Activated CD4-positive, CD25-positive, alpha-beta regulatory T cell (primary cell): ENCODE measurements at places on chromosomes 11 and 22.

- no peak for DNase-seq
Measured at GRCh38 chr11:112017538-112017937, 7.7 kb upstream of the DLAT start.

DNA sequence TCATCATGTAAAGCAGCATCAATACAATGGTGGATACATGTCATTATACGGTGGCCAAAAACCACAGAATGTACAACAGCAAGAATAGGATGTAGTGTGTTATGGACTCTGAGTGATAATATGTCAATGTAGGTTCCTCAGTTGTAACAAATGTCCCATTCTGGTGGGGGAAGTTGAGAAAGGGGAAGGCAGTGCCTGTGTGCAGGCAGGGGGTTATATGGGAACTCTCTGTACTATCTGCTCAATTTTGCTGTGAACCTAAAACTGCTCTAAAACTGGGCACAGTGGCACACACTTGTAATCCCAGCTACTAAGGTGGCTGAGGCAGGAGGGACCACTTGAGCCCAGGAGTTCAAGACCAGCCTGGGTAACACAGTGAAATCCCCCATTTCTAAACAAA lies 5.9 kb downstream of the CHKA start:
- no peak for DNase-seq

GRCh38 chr11:121389651-121390050 lies 62.5 kb upstream of the SORL1 start:
- DNase-seq, result no peak

DNA sequence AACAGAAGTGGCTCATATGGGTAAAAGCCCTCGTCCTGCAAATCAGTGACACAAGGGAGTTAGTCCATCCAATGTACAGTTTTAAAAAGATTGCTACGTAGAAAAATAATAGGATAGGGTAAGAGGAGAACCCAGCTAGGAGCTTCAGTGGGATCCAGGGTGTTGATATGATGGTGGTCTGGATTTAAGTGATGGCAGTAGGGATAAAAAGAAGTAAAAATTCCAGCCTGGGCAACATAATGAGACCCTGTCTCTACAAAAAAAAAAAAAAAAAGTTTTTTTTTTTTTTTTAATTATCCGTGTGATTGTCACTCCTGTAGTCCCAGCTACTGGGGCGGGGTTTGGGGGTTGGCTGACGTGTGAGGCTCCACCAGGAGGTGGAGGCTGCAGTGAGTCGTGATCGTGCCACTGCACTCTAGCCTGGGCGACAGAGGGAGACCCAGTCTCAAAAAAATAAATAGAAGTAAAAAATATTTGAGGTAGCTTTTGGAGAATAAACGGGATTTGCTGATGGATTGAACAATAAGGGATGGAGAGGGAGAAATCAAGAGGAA lies 7.0 kb upstream of the L3MBTL2 start:
- DNase-seq, result no peak

GRCh38 chr11:84890676-84891075 lies 736.5 kb downstream of the DLG2 start:
- no peak for DNase-seq

GRCh38 chr11:1777737-1778136 lies 14.0 kb upstream of the CTSD start:
- no peak for DNase-seq

DNA sequence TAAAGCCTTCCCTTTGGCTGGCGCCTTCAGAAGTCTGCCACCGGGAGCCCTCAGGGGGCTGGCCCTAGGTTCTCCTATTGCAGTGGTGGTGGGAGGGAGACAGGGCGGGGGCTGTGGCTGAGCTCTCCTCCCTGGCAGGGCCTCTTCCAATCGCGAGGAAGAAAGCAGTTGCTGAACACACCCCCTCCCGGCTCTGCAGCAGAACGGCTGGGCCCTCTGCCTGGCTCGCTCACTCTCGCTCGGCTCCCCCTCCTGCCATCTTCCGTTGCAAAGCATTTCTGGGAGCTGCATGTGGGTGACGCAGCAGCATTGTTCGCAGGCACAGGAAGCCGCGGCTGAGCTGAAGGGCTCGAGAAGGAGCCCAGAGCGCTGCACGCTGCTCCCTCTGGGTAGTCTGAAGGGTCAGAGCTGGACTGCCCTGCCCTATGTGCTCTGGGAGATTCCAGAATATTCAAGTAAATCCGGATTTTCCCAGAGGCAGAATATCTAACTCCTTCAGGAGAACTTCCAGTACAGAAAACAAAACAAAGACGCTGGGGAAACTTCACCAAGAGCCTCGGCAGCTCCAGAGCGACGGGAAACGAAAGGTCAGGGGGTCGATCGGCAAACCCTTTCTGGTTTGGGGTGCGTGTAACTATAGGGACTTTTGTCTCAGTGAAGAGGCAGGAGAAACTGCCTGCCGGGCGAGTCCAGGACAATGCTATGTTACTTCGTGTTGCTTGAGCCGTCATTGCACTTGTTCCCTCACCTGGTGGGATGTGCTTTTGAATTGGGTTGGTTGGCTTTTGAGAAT lies 26.3 kb upstream of the GRK2 start:
- DNase-seq, result peak; percentile 89

GRCh38 chr22:26825960-26826935 lies 168.9 kb downstream of the MIAT start:
- DNase-seq, result no peak

DNA sequence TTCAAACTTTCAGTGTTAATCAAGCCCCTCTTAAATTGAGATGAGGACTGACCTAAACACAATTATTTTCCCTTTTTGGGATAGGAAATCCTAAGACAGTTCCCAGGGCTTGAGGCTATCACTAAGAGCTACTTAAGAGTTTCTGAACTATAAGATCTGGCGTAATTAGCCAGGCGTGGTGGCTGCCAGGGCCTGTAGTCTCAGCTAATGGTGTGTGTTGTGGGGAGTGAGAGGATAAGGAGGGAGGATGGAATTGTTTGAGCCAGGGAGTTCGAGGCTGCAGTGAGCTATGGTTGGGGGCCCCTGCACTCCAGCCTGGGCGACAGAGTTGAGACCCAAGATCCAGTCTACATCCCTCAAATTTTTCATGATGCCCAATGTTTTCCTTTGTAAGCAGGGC lies 23.5 kb upstream of the EXPH5 start:
- DNase-seq, result no peak

DNA sequence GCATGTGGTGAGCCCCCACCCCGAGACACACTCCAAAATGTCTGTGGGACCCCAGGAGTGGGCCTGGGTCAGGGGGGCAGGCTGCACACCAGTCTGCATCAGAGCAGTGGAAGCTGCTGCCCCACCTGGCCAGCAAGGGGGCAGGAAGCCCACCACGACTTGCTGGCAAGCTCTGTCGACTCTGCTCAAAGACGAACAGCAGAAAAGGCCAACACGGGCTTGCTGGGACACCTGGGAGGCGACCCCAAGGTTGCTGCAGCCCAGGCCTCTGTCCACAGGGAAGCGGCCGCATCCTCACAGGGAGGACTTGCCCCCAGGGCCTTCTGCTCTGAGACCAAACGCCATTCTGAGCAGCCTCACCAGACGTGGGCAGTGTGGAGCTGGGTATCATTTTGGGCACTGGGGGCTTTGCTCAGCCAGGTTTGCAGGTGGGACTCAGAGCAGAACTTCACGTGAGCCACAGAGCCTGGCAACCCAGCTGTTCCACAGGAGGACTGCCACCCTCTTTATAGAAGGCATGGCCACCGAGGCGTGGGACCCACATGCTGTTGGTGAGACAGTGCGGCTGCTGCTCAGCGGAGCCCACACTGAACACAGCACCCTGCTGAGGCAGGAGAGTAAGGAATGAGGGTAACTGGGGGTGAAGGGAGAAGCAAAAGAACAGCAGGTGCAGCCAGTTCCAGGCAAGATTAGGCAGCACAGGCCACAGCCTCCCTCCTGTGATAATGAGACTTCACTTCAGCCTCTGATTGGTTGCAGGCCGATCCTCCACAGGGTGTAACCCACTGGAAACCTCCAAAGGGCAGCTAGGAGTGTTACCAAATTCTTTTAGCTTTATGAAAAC lies 11.0 kb downstream of the IL17REL start:
- DNase-seq, result no peak

- no peak for DNase-seq
Measured at GRCh38 chr11:15670520-15671070, 555.9 kb downstream of the INSC start.

GRCh38 chr11:17839450-17839849 lies 104.9 kb downstream of the KCNC1 start:
- DNase-seq, result no peak

- DNase-seq, result no peak
Measured at GRCh38 chr22:49663311-49663711, 164.4 kb downstream of the BRD1 start.

- no peak for DNase-seq
Measured at GRCh38 chr22:50408311-50408710, 65.2 kb downstream of the PPP6R2 start.

- DNase-seq, result no peak
Measured at GRCh38 chr11:108694846-108695245, 30.0 kb downstream of the DDX10 start.

GRCh38 chr11:63622323-63622722 lies 8.1 kb upstream of the PLAAT3 start:
- no peak for DNase-seq

DNA sequence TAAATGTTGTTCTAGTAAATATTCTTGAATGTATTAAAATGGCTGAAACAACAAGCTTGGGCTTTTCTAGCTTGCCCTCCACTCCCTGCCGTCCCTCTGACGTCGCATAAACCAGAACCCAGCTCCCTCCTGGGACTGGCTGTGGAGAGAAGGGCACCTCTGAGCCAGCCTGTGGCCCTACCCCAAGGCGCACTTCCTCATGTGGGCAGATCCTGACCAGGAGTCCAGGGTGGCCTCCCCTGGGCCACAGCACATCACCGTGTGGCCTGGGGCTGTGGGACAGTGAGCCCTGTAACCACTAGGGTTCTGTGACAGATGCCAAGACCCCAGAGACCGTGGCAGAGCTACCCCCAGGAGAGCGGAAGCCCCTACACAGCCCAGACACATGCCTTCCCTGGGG lies 10.2 kb upstream of the ADORA2A start:
- no peak for DNase-seq

- no peak for DNase-seq
Measured at GRCh38 chr22:49861642-49862495, 8.2 kb downstream of the ZBED4 start.

DNA sequence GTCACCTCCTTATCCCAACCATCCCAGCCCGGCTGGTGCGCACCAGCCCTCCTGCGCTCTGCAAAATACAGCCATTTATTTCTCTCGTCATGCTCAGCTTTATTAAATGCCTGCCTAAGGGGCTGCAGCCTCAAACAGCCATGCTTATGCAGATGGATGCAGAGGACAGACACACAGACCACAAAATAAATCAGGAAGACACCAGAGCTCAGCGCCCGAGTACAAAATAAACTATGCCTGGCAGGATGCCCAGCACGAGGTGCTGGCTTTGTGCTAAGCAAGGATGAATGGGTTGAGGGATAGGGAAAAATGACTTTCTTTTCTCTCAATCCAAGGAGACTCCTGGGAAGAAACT lies 70.5 kb downstream of the RPUSD4 start:
- no peak for DNase-seq

DNA sequence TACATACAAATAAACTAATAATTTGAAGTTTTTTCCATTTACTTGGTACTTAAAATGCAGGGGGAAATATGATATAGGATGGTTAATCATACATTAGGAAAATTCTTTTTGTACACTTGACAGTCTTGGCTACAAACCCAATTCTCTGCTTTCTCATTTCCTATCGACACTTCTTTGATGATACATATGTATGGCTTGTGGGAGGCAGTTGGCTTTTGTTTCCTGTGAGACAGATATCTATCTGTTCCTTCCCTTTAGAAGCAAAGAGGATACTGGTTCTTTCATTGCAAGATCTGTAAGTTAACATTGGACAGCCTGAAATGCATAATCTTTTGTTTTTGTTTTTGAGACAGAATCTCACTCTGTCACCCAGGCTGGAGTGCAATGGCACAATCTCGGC lies 47.9 kb upstream of the ADORA2A start:
- no peak for DNase-seq

DNA sequence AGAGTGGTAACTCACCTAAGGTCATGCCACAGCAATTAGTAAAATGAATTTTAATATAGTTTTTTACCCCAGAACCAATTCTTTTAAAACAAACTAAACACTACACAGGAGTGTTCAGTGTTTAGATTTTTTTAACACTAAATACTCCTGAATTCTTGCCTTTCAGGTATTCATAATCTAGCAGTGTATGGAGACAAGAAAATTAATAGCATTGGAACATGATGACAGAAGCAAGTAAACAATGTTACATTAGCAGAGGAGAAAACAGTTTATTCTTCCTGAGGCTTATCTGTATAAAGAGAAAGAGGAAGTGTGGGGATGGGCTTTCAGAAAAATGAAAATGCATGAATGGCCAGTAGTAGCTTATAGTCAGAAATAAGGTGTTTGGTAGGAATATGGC lies 222.1 kb upstream of the FAT3 start:
- DNase-seq, result no peak

GRCh38 chr11:12800032-12800671 lies 125.9 kb downstream of the TEAD1 start:
- DNase-seq, result no peak

DNA sequence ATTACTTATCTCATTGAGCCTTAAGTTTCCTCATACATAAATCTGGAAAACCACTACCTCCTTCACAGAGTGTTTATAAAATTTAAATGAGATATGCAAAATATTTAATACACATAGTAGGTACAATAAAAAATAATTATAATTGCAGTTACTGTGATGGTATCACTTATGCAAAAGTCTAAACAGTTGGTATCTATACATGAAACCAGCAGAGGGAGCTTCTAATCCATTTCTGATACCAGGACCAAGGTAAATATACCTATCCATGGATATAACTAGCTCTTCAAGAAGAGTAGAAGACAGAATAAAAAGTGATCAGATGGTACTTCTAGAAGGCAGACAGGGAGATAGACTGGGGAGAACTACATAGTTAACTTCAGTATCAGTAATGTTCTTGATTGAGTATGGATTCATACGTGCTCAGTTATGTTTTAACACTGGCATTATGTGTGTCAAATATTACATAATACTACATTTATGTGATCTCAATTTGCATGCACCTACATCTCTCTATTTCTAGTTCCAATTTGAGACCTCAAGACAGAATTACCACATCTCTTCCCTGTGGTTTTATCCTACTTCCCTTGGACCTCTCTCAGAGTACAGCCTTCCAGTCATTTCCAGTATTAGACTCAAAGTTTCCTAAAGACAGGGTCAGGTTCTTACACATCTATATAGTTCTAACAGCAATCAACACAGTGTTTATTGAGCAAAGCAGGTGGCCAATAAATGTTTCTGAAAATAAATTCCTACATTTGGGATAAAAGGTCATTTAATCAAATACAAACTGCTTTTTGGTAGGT lies 13.7 kb upstream of the TSG101 start:
- no peak for DNase-seq

GRCh38 chr22:22786301-22787115 lies 101.1 kb upstream of the IGLL5 start:
- no peak for DNase-seq
